Activated CD4-positive, alpha-beta T cell treated with anti-CD3 and anti-CD28 coated beads for 4 hours (primary cell): ENCODE measurements at places on chromosomes 3 and 15.

DNA sequence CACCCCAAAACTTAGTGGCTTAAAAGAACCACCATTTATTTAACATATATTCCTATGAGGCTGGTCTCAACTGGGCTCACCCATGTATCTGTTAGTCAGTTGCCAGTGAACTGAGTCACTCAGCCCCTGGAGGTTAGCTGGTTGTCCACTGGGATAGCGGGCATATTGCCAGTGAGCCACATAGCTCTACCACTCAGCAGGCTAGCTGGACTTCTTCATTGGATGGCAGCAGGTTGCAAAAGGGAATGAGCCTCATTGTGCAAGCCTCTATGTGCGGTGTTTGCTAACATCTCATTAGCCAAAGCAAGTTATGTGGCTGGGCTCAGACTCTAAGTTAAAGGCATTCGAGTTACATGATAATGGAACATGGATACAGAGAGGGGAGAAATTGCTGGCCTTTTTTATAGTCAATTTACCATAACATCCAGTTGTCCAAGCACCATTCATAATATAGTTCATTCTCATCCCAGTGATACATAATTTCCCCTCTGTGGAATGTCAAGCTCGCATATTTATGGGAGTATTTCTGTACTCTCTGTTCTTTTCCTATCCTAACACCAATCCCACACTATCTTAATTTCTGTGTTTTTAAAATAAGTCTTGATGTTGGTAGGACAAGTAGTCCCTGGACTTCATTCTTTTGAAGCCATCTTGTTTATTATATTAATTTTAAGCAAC is 8.7 kb downstream of the BTD start:
- no peak for DNase-seq

DNA sequence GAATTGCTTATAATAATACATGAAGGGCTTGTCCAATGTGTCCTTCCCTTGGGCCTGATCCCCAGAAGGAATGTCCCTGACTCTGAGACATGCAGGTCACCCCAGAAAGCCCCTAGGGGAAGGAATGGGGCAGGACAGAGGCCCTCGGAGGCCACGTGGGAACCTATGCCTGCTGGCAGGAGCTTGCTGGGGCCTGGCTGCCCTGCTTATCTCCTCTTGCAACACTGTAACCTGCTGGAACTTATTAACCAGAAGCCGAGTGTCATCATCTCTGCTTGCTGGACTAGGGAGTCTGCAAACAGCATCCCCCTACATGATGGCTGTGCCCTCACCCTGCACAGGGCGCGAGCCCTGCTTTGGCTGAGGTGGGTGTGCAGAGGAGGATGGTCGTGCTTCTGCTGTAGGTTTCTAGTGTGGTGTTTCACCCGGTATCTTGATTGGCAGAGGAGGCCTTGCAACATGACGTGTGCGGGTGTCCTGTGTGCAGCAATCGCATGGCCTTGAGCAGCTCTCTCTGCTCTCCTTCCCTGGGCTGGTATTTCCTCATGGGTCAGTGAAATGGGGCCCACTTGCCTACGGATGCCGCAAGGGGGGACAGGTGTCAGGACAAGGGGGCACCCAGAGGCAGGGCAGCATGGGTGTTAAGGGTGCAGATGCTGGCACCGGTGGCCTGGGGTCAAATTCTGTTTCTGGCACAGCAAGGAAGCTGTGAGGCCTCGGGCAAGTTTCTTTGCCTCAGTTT is 5.0 kb downstream of the CHST13 start:
- no peak for DNase-seq

DNA sequence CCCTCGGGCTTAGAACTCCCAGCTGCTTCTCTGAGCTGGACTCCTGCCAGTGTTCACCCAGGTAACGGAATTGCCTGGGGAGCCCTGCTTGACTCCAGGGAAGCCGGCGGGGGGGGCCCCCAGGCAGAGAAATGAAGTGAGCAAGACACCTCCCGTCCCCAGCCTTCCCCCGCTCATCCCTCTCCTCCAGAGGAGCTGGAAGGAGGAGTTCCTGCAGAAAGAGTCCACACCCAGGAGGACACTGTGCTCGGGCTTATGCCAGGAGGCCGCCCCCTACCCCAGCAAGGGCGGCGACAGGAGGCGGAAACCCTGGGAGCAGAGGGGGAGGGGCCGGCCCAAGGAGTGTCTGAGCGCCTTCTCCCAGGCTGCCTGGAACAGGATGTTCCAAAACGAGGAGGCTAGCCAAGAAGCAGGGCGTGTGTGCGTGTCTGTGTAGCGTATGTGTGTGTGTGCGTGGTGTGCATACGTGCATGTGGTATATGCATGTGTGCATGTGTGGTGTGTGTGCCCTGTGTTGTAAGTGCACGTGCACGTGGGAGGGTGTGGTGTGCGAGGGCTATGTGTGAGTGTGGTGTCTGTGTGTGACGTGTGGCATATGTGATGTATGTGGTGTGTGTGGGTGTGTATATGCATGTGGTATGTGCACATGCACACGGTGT is 511.3 kb downstream of the SHQ1 start:
- no peak for DNase-seq

GRCh38 chr3:13013566-13013965 is 59.7 kb downstream of the IQSEC1 start:
- DNase-seq = no peak

- no peak for DNase-seq
Observed at GRCh38 chr3:185311991-185312390, 50.9 kb upstream of the MAP3K13 start.

DNA sequence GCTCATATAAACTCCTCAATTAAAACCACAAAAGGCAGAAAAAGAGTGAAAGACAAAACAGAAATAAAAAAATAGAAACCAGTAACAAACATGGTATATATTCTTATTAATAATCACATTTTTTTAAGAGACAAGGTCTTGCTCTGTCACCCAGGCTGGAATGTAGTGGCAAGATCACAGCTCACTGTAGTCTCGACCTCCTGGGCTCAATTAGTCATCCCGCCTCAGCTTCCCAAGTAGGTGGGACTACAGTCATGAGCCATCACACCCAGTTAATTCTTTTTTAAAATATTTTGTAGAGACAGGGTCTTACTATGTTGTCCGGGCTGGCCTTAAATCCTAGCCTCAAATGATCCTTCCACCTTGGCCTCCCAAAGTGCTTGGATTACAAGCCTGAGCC is 37.1 kb downstream of the FAM240A start:
- no peak for DNase-seq

GRCh38 chr15:94177112-94177511 is 54.2 kb upstream of the MCTP2 start:
- no peak for DNase-seq

DNA sequence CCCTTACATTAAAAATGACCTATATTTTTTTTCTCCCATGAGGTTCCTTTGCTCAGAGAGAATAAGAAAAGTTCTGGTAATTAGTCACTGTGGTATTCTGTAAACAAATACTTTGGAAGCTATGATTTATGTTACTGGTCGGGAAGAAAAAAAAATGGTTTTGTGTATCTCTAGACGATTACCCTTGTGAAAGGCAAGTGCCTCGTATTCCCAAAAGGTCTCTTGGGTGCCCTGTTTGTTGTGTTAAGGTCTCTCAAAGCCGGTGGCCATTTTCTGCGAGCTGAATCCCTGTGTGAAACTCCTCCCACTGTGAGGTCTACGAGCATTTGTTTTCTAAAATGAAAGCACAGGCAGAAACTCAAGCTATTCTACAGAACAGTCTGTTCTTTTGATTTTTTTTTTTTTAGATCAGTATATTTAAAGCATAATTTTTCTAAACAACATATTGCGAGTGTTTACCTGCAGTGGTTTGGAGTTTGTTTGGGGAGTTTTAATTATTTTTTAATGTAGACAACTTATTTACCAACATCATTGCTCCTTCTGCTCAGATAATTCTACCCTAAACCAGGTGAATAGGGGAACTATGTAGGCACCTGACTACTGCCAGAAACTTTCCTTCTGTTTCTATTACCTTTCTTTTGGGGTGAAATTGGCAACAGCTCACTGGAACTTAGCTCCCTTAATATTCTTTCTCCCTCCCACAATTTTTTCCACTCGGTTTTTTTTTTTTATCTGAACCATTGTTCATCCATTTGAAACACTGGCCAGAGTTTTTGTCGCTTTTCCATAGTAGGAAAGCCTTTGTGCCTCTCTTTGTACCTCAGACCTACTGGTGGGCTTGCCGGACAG is 44.0 kb downstream of the ZBTB38 start:
- peak; percentile 44 for DNase-seq

DNA sequence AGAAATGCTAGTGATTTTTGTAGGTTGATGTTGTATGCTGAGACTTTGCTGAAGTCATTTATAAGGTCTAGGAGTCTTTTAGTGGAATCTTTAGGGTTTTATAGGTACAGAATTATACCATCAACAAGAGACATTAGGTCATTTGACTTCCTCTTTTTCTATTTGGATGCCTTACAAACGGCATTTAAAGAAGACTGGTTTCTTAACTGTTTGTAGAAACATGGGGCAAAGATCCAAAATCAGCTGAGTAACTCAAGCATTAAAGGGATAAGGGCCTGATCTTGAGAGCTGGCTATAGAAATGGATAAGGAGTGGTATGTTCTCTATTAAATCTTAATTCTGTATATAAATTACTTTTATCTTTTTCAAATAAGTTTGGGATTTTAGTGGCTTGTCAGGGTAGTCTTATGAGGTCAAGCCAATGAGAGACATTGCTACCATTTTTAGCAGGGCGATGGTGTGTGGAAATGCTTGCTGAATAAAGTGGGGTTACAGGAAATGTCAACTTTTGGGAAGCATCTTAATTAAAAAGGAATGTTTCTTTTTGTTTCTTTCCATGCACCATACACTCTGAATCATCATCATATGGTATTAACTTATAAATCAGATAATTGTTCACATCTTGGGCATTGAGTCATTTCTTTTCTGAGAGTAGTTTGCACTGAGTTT is 197.7 kb upstream of the GBE1 start:
- no peak for DNase-seq

DNA sequence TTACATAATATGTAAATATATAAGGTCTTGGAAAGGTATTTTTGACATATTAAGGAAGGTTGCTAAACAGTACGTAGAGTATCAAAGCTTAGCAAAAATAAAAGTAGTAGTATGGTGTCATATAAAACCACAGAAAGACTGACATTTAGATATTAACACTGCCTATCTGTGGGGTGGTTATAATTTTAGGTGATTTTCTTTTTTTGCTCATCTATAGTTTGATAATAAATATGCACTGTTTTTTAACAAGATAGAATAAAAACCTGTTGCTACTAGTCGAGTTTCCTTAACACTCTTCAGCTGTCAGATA is 40.7 kb downstream of the ETV5 start:
- no peak for DNase-seq

- DNase-seq = no peak
Observed at GRCh38 chr15:38190501-38190900, 62.1 kb upstream of the SPRED1 start.
